Tibial nerve (tissue), 4 donors: ENCODE measurements at places on chromosomes 2 and 18.
A peak's percentile ranks its signal among the peaks of the same experiment; 100 is the strongest.

GRCh38 chr2:198374375-198375082 lies 570.1 kb downstream of the PLCL1 start:
- DNase-seq, result peak; percentile 12

GRCh38 chr2:162586311-162586710 lies 242.4 kb downstream of the GCA start:
- no peak for DNase-seq

- no peak for DNase-seq
Measured at GRCh38 chr2:11042841-11043240, 112.4 kb upstream of the SLC66A3 start.

DNA sequence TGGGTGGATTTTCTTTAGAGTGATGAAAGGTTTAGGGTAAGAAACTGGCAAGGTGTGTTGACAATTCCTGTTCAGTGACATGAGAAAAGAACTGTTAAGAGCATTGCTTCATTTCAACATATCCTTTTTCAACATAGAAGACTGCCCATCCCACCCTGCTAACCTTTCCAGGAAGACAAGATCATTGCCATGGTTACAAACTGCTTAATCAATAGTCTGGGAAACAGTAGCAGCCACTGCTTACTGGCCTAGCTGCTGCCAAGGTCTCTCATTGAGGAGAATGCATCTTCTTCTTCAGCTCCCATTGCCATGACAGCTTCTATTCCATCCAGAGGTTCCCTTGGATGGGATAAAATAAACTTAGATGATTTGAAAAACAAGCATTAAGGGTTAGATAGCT lies 212.1 kb downstream of the LRRTM1 start:
- DNase-seq, result no peak

DNA sequence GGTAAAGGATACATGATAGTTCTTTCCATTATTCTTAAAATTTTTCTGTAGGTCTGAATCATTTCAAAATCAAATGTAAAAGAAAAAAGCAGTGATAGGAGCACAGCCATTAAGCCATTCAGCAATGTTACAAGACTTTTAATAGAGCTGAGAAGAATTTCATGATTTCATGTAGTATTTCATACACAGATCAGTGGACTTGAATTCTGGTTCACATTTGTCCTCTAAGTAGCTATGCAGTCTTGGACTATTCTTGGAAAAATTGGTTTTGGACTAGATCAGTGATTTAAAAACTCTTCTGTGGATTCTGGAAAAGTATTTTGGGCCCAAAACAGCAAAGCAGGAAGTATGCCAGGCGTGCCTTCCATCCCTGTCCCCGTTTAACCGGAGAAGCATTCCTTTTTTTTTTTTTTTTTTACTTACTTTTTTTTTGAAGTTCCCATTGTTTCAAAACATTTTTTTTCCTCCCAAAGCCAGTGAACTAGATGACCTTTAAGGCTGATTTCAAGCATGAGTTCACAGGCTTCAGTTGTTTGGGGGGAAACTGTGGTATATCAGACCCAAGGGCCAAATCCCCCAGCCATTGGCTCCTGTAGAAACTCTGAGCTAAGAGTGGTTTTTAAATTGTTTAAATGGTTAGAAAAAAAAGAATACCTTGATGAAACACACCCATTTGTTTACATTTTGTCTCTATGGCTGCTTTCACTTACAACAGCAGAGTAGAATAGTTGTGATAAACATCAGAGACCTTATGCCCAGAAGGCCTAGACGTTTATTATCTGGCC lies 17.5 kb upstream of the POLI start:
- DNase-seq, result no peak

GRCh38 chr2:175792881-175793280 lies 209.2 kb downstream of the LNPK start:
- DNase-seq, result no peak

- no peak for DNase-seq
Measured at GRCh38 chr2:219511547-219512325, 2.5 kb upstream of the ASIC4 start.

GRCh38 chr2:211957799-211958198 lies 580.8 kb downstream of the ERBB4 start:
- DNase-seq, result no peak

DNA sequence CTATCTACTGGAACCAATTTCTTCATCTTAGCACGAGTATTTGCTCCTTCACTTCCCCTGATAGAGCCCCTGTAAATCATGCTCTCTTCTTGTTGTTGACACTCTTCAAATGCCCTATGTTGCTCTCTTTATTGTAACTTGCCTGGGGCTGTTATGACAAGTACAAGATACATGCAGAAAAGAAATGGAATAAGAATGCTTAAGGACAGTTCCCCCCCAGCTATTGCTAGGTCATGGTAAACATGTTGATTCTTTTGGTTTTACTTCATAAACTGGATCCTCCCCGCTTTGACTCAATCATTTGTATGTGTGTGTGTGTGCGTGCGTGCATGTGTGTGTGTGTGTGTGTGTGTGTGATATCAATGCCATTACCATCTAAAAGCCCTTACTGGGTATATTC lies 368.5 kb upstream of the CNTNAP5 start:
- DNase-seq, result no peak

DNA sequence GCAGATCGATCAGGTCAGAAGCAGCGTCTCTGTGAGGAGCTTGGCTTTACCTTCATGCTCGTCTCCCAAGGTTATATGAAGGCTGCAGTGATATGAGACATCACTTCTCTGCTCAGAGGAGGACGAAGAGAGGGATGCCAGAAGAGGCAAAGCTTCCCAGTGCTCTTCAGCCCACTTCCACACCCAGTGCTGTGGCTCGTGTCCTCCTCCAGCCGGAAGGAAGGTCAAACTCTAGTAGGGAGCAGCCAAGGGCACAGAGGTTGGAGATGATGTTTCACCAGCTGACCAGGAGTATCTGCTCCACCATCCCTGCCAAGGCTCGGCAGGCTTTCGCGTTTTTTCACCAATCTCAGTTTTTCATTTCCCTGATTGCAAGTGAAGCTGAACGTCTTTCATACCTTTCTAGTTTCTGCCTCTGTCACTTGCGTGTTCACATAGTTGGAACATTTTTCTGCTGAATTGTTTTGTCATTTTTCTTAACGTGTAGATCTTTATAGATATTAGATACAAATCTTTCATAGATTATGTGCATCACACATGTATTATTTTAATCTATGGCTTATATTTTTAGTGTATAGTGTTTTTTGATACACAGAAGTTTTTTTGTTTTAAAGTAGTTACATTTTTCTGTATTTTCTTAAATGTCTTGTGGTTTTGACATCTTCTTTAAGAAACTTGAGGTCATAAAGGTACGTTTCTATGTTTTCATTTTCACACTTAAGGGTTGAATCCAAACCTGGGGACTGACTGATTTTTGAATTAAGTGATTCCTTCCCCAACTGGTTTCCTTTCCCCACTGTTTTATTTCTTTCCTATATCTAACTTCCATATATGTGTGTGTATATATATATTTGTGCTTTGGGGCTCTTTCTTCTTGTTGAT lies 23.5 kb upstream of the L3MBTL4 start:
- no peak for DNase-seq

- DNase-seq, result no peak
Measured at GRCh38 chr18:356778-357177, 88.9 kb upstream of the THOC1 start.

GRCh38 chr18:54647176-54647575 lies 56.1 kb downstream of the DYNAP start:
- DNase-seq, result no peak

DNA sequence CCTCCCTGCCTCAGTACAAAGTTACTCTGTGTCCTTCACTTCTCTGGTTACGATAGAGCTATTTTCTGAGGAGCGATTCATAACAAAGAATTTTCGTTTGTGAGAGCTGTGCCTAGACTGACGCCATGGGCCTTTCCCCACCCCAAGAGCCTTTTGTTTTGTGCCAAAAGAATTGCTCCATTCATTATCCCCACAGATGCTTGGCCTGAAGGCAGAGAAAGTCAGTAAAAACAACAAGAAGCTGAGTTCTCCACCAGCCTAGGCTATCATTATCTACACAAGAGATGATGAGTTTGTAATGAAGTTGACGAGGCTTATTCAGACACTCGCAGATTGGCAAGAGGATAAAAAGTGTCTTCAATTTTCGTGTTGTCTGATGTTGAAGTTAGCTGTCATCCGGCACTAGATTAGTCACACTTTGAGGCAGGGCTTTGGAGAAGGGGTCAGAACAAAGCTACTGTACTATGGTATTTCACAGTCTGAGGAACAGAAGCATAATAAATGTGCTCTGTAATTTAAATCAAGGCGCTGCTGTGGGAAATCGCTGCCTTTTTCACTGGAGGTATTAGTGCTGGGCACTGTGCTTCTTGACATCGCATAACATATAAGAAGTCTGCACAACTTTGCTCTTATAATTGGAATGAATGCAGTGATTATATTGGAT lies 278.4 kb upstream of the FIGN start:
- no peak for DNase-seq

GRCh38 chr2:158015428-158016076 lies 86.1 kb upstream of the UPP2 start:
- DNase-seq, result no peak

DNA sequence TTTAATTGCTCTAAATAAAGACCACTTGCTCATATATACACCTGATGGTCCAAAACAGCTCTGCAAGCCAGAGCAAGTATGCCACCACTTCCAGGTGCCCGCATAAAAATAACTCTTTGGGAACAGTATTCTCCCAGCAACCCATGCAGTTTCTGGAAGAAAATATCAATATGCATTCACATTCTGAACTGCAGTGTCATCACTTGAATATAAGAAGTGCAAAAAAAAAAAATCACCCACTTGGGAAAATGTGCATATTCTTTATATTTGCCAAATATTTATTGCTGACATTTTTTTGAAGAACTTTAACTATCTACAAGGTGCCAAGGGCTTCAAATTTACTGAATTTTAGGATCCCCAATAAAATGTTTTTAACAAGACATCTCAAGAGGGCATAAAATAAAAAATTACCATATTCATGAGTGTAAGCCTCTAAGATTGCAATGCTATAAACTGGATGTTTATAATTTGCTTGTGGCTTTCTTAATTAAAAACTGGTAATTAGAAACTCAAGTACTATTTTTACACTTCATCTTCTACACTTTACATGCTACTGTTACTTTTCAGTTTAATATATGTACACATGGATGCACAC lies 360.6 kb upstream of the HNRNPA3 start:
- no peak for DNase-seq

DNA sequence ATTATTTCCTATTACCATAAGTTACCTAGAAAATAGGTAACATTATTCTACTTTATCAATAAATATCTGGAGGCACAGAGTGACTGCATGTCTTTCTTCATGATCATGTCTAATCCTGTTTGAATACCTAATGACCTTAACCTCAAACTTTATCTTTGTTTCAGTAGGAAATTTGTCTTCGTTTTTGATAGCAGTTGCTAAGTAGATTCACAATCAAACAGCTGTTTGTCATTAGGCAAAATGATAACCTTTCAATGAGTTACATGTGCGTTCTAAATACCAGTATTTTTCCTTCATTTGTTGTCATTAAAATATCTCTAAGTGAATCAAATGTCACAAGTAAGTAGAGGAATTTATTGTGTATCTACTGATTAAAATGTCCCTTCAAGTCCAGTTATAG lies 473.8 kb downstream of the NRXN1 start:
- no peak for DNase-seq

GRCh38 chr2:15042801-15043217 lies 410.3 kb downstream of the LRATD1 start:
- no peak for DNase-seq

DNA sequence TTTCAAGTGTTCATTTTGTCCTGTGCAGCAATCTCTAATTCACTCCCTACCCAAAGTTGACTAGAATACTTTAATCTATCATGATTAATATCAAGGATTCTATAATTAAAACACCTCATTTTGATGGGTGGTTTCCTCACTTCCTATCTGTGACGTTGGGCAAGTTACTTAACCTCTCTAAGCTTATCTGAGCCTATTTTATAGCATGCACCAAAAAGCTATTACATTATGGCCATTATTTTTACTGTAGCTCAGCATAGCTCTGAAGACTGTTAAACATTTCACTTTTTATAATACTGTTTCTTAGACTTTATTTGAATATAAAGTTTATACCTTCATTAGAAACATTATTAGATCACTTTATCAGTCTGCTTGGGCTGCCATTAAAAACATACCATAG lies 579.6 kb upstream of the NXPH2 start:
- DNase-seq, result no peak

DNA sequence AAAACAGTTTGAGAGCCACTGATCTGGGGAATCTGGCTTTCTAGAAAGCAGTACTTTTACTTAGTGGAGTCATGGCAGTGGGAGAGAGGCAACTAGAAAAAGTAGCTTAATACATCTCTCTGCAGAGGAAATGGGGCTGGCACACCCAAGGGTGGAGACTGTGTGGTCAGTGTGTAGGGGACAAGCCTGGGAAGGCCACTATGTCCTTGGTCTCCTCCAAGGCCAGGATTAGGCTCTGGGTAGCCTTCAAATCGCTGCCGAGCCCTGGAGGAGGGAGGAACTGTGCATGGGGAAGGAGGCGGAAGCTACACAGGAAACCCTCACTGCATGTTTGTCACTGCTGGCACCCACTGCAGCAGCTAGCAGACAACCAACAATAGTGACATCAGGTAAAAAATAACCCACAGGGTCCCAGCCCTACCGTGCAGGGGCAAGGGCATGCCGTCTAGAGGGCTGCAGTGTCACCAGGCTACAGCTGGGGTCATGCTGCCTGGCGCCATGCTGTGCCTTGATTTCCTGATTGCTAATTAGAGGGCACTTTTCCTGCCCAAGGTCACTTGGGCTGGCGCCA lies 34.8 kb downstream of the LBH start:
- DNase-seq, result no peak

DNA sequence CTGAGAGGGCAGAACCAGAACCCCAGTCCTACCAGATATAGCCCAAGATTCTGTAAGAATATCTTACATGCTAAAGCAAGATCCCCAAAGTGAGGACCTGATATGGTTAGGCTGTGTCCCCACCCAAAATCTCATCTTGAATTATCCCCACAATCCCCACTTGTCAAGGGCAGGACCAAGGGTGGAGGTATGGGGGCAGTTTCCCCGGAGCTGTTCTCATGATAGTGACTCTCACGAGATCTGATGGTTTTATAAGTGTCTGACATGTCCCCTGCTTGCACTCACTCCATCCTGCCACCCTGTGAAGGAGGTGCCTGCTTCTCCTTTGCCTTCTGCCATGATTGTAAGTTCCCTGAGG lies 19.9 kb downstream of the TTC32 start:
- no peak for DNase-seq

- no peak for DNase-seq
Measured at GRCh38 chr2:45312275-45312674, 298.8 kb downstream of the SRBD1 start.

GRCh38 chr2:202169131-202169530 lies 69.3 kb downstream of the SUMO1 start:
- no peak for DNase-seq

DNA sequence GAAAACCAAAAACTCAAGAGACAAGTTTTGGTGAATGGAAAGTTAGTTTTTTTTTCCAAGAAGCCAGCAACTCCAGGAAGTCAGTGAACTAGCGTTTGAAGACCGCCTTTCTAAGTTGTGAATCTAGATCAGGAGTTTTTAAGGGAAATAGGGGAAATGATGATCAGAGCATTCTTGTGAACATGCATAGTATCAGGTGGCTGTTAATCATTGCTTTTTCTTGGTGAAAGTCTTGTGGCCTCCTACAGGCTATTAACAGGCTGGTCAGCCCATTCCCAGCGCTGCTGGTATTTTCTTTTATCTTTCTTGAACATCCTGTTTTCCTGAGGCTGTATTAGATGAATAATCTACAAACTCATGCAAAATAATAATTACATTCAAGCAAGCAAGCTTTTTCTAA lies 155.8 kb downstream of the PTPRM start:
- no peak for DNase-seq

- no peak for DNase-seq
Measured at GRCh38 chr2:1476617-1477195, 63.4 kb downstream of the TPO start.

GRCh38 chr2:15391751-15392150 lies 169.4 kb downstream of the NBAS start:
- no peak for DNase-seq
